ENCODE measurements at places on chromosomes 2 and 18.

DNA sequence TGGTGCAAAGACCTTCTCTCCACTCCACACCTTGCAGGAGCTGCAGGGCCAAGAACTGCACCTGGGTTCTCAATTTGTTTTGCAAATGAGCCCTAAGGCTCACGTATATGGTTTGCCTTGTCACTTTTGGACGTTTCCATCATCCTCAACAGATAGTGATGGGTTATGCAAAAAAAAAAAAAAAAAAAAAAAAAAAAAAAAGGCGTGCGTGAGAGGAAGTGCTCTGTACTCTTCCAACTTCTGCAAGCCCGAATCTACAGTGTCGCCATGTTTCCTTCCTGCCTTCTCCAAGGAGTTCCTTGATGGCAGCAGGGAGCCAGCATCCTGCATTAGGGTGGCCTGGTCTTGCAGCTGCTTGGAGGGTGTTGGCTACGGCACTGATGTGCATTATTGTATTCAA, 4.0 kb upstream of the INHBB start:
- no peak for DNase-seq

GRCh38 chr2:224882291-224883171, 159.7 kb downstream of the DOCK10 start:
- DNase-seq = no peak

- DNase-seq = no peak
These were observed 190.5 kb downstream of the ALPK2 start for GRCh38 chr18:58438161-58438957.

DNA sequence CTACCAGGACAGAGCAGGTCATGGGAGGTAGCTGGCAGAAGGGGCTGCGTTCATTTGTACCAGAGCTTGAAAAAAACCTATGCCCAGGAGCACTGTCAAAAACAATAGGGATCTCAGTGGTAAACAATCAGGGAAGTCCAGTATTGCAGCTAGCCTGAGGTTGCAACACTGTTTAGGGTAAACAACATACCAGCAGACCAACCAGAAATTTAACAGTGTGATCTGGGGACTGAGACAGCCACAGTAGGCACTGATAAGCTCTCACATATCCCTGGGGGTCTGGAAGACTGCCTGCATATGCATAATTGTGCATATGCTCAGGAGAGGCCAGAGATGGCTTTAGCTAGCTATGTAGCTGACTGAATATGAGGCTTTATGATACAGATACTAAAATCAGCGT, 12.0 kb upstream of the ZCCHC2 start:
- peak; percentile 5 for DNase-seq

- no peak for DNase-seq
These were observed 306.0 kb upstream of the ACVR2A start for GRCh38 chr2:147538821-147539220.

DNA sequence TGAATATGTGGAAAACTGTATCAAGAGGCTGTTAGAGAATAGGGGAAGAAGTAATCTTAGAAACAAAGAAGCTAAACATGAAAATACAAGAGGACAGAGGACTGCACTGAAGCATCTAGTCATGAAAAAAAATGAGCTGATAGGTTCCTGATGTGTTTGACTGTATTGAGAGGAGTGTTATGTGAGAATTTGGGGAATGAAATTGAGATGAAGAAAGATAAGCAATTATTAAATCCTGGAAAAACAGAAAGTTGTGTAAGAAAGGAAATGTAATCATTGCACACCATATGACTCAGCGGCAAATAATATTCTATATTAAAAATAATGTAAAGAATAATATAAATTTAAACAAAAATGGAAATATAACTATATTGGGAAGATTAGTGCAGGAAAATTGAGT, 71.2 kb downstream of the SEMA4F start:
- no peak for DNase-seq

DNA sequence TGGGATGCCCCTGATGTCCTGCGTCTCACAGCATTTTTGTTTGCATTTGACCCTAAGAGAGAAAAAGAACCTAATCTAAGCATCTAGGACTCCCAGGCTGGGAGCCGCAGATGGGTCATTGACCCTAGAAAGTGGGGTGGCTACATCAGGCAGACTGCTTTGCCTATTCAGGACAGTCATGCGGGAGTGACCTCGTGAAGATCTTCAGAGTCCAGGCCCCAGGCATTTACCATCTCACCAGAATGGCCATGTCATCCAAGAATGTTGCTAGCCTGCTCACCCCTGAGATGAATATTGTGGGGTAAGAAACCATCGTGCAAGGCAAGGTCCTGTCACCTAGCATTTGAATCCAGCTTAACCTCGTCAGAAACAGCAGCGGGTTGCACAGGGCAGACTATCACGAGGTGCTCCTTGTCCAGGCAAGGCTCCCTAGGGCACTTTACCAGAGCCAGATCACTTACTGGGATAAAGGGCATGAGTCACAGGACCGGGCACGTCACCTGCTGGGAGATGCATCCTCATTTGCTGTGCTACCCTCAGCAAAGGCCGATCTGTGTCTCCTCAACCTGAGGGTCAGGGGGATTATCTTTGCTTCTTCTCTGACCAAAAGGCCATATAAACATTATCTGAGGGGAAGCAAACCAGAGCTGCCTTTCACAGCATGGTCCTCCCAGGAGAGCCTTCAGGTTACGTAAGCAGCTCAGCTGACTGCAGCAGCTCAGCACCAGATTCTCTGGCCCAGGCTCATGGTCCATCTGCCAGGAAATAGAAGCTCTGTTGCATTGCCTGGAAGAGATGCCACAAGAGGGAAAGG, 162.3 kb downstream of the ACKR3 start:
- no peak for DNase-seq

- no peak for DNase-seq
These were observed 56.0 kb downstream of the DCDC2C start for GRCh38 chr2:3759331-3759730.
